ENCODE measurements at places on chromosomes 11 and 22.

GRCh38 chr22:37451218-37451617 lies 23.9 kb upstream of the ELFN2 start:
- DNase-seq = no peak

DNA sequence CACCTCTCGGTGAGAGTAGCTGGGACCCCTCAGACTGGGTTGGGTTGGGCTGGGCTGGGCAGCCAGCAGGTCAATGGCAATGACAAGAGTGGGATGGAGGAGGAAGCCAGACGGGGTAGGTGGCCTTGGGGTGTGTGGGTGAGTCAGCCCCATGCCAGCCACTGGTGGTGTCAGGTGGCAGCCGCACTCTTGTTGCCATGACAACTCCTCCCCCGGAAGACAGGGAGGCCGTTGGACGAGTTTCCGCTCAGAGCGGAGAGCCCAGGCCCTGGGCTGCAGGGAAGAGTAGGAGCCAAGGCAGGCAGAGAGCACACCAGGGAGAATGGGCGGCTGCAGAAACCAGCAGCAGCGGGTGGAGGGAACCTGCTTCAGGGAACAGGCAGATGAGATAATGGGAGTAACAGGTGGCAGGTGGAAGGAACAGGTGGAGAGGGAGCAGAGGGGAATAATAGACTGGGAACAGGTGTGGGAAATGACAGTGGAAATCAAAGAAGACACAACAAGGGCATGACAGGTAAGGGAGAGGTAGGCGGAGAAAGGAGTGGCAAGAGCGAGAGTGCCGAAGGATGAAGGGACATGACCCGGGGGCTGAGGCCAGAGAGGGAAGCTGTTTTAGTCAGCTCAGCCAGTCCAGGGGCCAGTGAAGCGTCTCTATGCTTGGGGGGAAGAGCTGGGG lies 8.7 kb downstream of the SPTBN2 start:
- DNase-seq = peak; percentile 86

- DNase-seq = no peak
Measured at GRCh38 chr11:18063125-18063524, 17.1 kb upstream of the TPH1 start.

- no peak for DNase-seq
Measured at GRCh38 chr11:47324520-47324919, 28.0 kb downstream of the MYBPC3 start.

DNA sequence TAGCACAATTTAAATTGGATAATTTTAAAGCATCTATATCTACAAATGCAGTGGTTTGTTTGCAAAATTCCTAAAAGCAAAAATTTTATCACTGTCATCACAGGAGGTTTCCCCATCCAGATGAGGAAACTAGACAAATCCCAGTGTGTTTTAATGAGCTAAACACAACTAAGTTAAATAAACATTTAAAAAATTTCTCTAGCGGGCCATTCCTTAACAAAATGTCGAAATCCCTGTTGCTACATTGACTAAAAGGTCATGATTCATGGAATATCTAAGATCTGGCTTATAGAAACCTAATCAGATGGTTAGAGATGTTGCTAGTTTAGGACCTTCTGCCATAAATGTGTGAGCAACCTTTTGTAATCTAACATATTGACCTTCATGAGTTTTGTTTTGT lies 107.3 kb upstream of the BDNF start:
- DNase-seq = no peak

GRCh38 chr22:49163258-49163959 lies 664.3 kb downstream of the BRD1 start:
- no peak for DNase-seq

DNA sequence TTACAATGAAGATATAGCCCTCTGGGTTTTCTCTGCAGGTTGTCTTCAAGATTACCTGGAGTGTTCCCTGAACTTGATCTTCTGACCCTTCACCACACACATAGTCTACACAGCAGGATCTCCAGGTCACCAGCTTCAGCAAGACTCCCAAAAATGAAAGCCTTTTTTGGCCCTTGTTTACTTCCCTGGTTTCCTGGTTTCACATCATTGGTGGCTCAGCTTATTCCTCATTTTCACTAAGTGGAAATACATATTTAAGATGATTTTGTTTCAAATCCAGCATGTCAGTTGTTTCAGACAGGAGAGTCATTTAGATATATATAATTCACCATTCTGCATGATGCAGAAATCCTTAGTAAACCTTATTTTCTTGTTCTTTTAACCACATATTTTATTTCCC lies 41.6 kb upstream of the MPEG1 start:
- no peak for DNase-seq

DNA sequence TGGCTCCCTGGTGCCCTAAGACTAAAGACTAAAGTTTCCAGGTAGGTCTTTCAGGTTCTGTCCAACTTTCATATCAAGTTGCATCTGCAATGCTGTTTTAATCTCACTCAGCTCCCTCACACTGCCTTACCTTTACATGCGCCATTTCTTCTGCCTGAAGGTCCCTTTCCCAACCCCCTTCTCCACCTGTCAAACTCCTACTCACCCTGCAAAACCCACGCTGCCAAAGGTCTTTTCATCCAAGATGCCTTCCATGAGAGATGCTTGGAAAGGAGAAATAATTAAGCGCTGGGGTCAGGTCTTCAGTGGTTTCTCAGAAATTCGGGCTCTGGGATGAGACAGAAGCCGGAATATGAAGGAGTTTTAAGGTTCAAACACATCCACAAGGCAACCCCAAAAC lies 95.1 kb downstream of the MN1 start:
- no peak for DNase-seq

- DNase-seq = no peak
Measured at GRCh38 chr11:132310390-132311375, 940.3 kb downstream of the NTM start.

DNA sequence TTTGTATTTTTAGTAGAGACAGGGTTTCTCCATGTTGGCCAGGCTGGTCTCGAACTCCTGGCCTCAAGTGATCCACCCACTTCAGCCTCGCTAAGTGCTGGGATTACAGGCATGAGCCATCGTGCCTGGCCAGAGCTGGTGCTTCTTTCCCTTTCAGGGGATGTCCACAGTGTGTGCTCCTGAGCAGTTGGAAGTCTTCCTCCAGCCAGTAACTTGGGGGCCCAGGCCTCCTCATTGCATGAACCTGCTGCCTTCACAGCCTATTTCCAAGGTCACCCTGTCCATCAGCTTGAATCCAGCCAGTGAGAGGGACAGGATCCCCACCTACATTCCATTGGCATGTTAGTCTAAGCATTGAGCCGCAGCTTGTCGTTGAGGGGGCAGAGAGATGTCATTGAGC lies 12.5 kb downstream of the RTL6 start:
- no peak for DNase-seq

DNA sequence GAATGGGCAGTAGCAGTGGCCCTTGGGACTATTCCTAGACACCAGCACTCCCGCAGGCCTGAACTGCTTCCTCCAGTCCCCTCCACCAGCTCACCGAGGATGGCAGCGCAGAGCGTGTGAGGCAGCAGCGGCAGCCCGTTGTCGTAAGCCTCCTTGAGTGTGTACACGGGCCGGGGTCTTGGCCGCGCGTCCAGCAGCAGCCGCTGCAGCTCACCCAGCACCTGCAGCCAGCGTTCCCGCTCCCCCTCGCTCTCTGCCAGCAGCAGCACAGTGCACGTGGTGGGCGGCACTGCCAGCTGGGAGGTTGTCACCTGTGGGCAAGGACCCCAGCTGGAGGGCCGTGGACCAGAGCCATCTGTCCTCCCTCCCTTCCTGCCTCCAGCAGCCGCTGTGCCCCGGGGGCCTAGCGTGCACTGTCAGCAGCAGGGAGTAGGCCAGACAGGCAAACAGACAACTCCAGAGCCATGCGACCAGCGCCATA lies 13.0 kb downstream of the CDC42BPG start:
- DNase-seq = no peak

GRCh38 chr11:77762426-77762825 lies 58.1 kb downstream of the RSF1 start:
- no peak for DNase-seq

- no peak for DNase-seq
Measured at GRCh38 chr22:50018608-50019285, 6.2 kb upstream of the IL17REL start.

GRCh38 chr11:60765355-60765754 lies 8.7 kb downstream of the MS4A15 start:
- no peak for DNase-seq

DNA sequence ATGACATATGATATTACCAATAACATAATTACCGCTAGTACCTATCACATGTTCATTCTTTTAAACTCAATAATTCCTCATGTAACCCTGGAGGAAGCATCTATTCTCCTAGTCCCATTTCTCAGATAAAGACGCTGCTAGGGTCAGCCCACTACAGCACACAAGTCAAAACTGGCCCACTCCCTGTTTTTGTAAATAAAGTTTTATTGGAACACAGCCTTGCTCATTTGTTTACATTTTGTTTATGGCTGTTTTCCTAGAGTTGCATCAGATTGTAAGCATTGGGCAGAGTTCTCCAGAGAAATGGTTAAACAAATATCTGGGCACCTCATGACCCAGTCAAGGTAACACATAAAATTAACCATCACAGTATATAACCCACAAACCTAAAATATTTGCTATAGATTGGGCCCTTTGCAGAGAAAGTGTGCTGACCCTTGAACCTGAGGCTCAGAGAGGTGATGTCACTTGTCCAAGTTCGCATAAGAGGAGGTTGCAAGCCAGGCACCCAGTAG lies 36.8 kb downstream of the MN1 start:
- DNase-seq = no peak

DNA sequence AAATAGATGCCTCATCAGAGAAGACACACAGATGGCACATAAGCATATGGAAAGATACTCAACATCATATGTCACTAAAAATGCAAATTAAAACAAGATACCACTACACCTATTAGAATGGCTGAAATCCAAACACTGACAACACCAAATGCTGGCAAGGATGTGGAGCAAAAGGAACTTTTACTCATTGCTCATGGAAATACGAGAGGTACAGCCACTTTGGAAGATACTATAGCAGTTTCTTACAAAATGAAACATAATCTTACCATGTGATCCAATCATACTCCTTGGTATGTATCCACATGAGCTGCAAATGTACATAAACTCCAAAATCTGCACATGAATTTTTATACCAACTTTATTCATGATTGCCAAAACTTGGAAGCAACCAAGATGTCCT lies 246.0 kb upstream of the ARHGAP42 start:
- no peak for DNase-seq

GRCh38 chr22:45834241-45834640 lies 142.7 kb downstream of the WNT7B start:
- DNase-seq = no peak

DNA sequence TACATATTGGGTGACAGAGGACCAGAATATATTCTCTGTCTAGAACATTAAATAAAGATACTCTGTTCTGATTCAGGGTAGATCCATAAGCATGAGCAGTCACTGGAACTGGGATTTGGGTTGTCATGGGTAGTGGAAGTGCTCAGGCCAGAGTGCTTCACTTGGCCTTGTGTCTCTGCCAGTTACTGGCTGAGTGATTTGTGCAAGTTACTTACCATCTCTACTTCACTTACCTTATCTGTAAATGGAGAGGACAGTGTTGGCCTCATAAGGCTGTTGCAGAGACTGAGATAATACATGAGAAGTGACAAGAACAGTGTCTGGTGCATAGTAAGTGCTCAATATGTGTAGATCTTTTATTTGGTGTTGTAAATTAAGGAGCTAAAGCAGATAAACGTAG lies 17.6 kb downstream of the ATXN10 start:
- DNase-seq = no peak

DNA sequence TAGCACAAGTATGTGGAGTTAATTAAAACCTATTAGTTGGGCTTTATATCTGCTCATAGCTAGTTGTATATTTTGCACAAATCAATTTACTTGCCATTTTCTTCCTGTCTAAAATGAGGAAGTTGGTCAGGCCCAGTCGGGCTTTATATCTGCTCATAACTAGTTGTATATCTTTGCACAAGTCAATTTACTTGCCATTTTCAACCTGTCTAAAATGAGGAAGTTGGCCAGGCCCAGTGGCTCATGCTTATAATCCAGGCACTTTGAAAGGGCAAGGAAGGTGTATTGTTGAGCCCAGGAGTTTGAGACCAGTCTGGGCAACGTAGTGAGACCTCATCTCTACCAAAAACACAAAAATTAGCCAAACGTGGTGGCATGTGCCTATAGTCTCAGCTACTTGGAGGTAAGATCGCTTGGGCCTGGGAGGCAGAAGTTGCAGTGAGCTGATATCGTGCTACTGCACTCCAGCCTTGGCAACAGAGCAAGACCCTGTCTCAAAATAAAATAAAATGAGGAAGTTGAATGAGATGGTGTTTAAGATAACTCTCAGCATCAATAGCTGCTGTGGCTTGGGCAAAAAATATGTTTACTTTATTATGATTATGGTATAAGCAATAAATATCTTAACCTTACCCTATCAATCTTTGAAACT lies 1558.6 kb upstream of the RAG2 start:
- no peak for DNase-seq

DNA sequence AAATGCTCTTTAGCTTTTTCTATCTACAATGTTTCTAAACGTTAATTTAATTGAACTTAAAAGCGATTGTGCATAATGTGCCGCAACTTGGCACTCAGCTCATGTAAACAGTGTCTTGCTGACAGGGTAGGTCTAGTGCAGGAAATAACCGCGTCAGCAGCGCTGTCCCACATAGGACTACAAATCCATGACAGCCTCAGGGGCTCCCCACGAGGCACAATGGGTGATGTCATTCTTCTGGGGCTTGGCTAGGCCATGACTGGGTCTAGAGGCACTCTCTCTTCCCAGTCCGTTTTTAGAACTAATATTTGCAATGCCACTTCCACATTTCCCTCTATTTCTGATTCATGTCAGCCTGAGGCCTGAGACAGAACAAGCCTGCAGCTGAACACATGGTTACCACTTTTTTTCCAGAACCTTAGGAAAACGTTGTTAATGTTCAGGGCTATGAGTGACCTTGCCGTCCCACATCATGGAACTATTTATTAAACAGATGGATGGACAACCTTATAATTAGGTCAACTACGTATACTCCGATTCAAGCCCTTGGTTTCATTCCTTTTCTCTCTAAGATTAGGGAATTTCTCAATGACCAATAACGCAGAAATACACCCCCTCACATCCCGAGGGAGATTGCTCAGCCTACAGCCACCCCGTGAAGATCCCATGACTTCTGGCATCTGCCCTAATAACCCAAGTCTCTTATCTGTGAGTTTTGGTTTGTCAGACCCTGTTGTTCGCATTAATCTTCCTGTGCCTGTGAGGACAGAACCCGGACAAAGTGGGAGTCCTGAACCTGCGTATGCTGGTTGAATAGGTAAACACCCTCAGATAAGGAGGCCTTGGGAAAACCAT lies 19.4 kb upstream of the SNX32 start:
- no peak for DNase-seq
